ENCODE measurements at places on chromosomes 7 and 10.
A peak's percentile ranks its signal among the peaks of the same experiment; 100 is the strongest.

DNA sequence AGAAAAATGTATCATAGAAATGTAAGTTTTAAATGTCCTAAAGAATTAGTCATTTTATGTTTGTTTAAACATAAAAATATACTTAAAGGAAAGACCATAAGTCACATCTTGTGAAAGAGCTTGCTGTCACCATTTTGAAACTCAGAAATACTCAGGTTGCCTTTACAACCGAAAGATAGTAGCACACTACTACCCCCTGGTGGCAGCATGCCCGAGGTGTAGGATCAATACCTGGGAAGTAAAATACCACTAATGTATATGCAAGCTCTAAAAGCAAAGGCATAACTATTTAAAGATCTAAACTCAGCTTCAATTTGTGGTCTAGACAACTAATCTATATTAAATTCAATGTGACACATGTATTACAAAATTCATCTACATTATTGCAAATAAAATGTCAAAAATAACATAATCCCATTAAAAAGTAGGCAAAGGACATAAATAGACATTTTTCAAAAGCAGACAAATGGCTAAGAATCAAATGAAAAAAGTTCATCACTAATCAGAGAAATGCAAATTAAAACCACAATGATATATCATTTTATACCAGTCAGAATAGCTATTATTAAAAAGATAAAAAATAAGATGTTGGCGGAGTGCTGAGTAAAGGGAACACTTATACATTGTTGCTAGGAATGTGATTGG lies 47.7 kb upstream of the FGL2 start:
- DNase-seq, result peak; percentile 96

- DNase-seq, result no peak
Measured at GRCh38 chr10:128017822-128018221, 108.4 kb downstream of the MKI67 start.

- peak; percentile 69 for DNase-seq
Measured at GRCh38 chr10:69449841-69450240, 1.4 kb upstream of the TSPAN15 start.

DNA sequence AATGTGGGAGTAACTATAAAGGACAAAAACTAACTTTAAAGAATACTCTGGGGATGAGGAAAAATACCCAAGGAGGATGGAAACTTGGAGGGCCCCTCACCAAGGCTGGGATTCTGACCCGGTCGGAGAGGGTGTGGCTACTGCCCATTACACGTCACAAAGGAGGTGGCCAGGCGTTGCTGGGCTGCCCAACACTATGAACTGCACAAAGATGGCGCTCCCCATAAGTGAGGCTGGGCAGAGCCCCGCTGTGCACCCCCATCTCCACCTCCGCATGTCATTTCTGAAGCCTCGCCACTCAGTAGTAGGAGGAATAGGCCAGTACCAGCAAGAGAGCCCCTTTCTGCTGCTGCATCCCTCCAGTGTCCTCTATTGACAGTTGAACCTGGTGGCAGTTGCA lies 290.1 kb upstream of the ZNF32 start:
- DNase-seq, result peak; percentile 21

DNA sequence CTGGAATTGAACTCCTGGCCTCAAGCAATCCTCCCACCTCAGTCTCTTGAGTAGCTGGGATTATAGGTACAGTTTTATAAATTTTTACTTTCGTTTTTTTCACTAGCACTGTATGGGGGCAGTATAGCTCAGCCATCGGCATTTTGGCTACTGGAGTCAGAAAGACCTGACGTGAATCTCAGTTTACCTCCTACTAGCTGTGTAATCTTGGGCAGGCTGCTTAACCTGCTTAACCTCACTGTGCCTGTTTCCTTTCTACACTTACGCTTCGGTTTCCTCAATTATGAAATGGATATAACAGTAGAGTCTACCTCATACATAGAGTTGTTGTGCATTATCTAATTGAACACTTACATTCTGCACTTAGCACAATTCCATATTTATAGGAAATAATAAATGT lies 16.7 kb downstream of the STN1 start:
- no peak for DNase-seq

DNA sequence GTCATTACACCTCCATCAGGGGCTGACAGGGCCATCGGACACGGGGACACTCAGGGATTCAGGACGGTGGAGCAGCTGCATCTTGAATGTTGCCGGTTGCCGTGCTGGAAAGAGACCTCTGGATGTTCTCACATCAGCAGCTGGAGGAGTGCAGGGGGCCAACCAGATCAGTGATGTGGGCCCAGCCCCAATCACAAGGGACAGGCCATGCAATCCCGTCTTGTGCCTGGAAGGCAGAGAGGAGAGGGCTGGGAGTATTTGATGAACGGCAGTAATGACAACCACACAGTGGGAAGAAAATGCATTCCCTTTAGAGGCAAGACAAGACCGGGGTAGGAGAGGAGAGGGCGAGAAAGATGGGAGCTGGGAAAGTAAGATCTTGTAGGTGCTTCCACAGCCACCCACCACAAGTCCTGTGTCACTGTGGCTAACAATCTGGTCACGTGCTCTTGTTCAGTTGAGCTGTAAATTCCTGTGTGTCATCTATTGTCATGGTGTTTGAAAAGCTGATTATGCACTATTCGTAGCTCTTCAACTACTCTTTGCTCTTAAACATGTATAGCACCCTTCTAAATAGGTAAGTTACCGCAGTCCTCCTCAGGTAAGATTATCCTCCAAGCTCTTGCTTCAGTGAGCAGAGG lies 85.9 kb upstream of the LEP start:
- DNase-seq, result no peak

DNA sequence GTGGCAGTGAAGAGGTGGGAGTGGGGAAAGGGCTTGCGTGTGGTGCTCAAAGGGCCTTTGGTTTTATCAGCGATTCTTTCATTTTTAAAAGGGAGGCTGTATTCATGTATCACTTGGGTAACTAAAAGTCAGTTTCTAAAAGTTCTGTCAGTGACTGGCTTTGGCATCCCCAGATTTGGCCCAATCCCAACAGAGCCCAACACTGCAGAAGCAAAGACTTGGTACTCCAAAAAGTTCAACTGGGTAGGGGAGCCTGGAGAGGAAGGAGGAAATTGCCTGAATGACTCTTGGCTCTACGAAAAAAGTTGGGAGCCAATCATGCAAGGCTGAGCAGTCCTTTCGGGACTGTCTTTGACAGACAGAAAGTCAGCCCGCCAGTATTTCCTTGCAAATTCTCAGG lies 54.5 kb upstream of the COL13A1 start:
- DNase-seq, result no peak

DNA sequence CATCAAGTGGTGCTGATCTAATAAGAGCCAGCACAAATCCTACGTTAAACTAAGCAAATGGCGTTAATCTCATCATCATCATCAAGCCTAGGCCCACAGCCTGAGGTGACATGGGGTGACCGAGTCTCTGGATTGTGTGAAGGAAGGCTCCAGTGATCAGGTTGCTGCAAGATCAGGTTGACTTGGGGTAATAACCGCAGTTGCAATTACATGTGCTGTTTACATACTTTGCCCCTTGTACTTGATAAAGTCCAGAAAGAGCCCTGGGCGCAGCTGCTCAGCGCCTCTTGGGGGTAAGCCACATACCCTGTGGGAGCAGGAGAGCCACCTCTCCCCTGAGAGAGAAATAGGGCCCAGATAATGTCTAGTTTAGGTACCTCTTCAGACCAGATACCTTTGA lies 228.1 kb downstream of the WDR11 start:
- no peak for DNase-seq
